ENCODE measurements at places on chromosomes 4 and X. TPM values are rescaled to one million over a fixed set of nuclear protein-coding genes. Genes with fewer than 3 reads are reported as not detected.

NUDT10 gene
- total RNA-seq = not detected

- no peak overlapping the region for H3K4me3 ChIP-seq
- no peaks in the 10 kb centered on the region for H3K27me3 ChIP-seq
- no peaks in the 10 kb centered on the region for H3K4me1 ChIP-seq
- H3K27ac ChIP-seq = no peak overlapping the region
- no peak for DNase-seq
Measured at GRCh38 chr4:164904941-164905340, 28.0 kb downstream of the APELA start.

- H3K27ac ChIP-seq = no peak overlapping the region
- no peak for DNase-seq
- H3K4me1 ChIP-seq = no peaks in the 10 kb centered on the region
- no peak overlapping the region for H3K4me3 ChIP-seq
- no peaks in the 10 kb centered on the region for H3K36me3 ChIP-seq
- no peaks in the 10 kb centered on the region for H3K27me3 ChIP-seq
Measured at GRCh38 chr4:25875281-25875745, 12.5 kb upstream of the SEL1L3 start.

DNA sequence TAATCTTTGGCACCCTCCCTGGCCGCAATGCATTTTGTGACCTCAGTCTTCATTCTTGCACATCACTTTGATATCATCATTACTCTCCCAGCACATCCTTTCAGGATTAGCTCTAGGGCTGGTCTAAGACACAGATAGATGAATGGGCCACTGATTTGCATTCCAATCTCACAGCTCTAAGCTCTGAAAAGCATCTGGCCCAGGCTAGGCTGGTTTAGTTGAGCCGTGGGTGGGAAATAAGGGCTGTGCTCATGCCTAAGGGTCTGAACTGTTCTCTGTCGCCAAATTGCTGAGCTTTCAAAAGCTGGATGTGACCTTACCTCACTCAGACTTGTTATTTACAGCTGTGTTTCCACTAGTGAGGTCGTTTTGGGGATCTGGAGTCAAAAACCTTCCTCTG lies 30.0 kb upstream of the SLC9A7 start:
- no peak for DNase-seq
- H3K4me3 ChIP-seq = no peak overlapping the region
- H3K36me3 ChIP-seq = no peaks in the 10 kb centered on the region
- no peaks in the 10 kb centered on the region for H3K27me3 ChIP-seq

CSAG1 gene
- total RNA-seq = not detected

- H3K36me3 ChIP-seq = no peaks in the 10 kb centered on the region
- DNase-seq = no peak
- H3K4me3 ChIP-seq = no peak overlapping the region
- H3K4me1 ChIP-seq = no peaks in the 10 kb centered on the region
- H3K27me3 ChIP-seq = no peaks in the 10 kb centered on the region
Measured at GRCh38 chrX:38357747-38358673, 5.6 kb downstream of the OTC start.

GRCh38 chrX:101452056-101452455 lies 33.2 kb upstream of the ARMCX4 start:
- H3K27ac ChIP-seq = no peak overlapping the region
- no peaks in the 10 kb centered on the region for H3K27me3 ChIP-seq
- no peaks in the 10 kb centered on the region for H3K4me1 ChIP-seq

DNA sequence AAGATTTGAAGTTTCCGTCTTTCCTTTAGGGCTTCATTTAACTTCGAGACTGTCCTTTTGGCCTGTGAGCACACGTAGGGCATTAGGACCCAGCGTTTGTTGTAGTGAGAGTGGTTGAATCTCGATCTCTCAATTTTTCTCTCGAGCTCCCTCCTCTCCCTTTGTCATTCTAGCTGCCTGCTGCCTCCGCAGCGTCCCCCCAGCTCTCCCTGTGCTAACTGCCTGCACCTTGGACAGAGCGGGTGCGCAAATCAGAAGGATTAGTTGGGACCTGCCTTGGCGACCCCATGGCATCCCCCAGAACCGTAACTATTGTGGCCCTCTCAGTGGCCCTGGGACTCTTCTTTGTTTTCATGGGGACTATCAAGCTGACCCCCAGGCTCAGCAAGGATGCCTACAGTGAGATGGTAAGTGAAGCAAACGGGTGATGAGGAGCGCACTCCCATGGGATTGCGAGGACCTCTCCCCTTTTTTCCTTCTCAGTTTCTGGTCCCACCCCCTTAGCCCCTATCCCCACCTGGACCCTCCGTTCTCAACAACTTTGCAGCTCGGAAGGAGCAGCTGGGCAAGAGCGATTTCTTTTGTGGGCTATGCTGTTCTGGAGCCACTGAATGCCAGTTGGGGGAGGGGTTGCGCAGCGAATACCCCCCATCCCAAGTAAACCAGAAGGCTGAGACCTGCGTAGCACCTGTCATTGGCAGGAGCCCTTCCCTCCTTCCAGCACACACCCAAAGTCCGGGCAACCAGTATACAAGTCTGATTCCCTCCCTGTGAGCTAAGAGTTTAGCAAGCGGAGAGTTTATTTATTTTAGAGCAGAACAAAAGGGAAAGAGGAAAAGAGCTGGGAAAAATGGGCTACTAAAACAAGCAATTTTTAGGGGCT lies at the start of gene TMEM35A:
Gene TMEM35A, plus strand, starts transcription at position 164 of the 883 bp plus-strand sequence. Its CDS starts 124 bp downstream, at position 288.
- no peaks in the 10 kb centered on the region for H3K27me3 ChIP-seq
- H3K27ac ChIP-seq = no peak within 1 kb of the TSS
- no peaks in the 10 kb centered on the region for H3K36me3 ChIP-seq
- DNase-seq = no peak

- no peak for DNase-seq
- H3K4me1 ChIP-seq = no peaks in the 10 kb centered on the region
- no peak overlapping the region for H3K27ac ChIP-seq
- no peaks in the 10 kb centered on the region for H3K27me3 ChIP-seq
- H3K4me3 ChIP-seq = no peak overlapping the region
Measured at GRCh38 chr4:182042945-182043344, 200.3 kb upstream of the TENM3 start.

GRCh38 chr4:3460926-3461325 lies 2.2 kb upstream of the DOK7 start:
- no peaks in the 10 kb centered on the region for H3K27me3 ChIP-seq
- DNase-seq = no peak
- no peaks in the 10 kb centered on the region for H3K36me3 ChIP-seq
- no peak overlapping the region for H3K4me3 ChIP-seq
- no peaks in the 10 kb centered on the region for H3K4me1 ChIP-seq

STS gene
- 1.6 TPM for total RNA-seq

GRCh38 chr4:98564852-98565251 lies 93.6 kb downstream of the TSPAN5 start:
- H3K27me3 ChIP-seq = no peaks in the 10 kb centered on the region
- no peak overlapping the region for H3K27ac ChIP-seq
- H3K4me1 ChIP-seq = no peaks in the 10 kb centered on the region

Measured in CD4-positive, CD25-positive, alpha-beta regulatory T cell (primary cell).